GM03348 (cell line): ENCODE measurements at places on chromosomes 11 and 22.
A peak's percentile ranks its signal among the peaks of the same experiment; 100 is the strongest.

GRCh38 chr11:69443968-69444364, 37.5 kb upstream of the LINC01488 start:
- DNase-seq: peak; percentile 49

- DNase-seq: no peak
These were observed 197.0 kb downstream of the GUCY1A2 start for GRCh38 chr11:106821291-106821690.

- no peak for DNase-seq
These were observed 137.1 kb downstream of the ARHGAP42 start for GRCh38 chr11:100824041-100824809.

- no peak for DNase-seq
These were observed 11.3 kb downstream of the CHRNA10 start for GRCh38 chr11:3659595-3660515.

DNA sequence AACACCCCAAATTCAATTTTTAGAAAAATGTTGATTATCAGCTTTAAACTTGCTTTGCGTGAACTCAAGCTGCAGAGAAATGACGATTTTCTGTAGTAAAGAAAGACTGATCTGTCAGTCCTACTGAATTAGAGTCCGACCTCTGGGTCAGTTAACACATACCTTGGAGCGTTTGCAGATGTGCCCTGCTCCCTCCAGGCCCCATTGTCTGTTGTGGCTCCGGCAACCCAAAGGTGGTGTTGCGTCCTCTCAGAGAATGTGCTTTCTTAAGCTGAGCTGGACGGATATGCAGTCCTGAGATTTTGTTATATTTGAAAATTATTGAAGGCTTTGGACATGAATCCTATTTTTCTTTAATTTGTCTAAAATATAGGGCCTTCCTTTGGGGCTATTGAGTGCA, 31.5 kb upstream of the MYO18B start:
- DNase-seq: no peak

DNA sequence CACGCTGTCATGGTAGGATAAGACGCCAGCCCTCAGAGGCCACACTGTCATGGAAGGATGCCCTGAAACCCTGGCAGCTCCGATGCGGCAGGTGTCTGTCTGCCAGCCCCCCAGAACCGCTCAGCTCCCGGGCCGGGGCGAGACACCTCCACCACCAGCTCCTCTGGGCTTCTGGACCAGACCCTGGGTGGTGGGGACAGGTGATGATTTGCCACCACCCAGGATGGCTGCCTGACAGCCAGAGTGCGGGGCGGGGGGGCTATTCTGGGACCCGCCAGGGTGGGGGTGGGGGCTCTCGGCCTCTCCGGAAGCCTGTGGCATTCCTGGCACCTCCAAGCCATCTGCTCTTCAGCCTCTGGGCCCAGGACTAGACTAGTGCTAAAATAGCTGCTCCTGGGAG, 9.4 kb downstream of the PHLDA2 start:
- no peak for DNase-seq

GRCh38 chr11:1367721-1368120, 22.0 kb upstream of the BRSK2 start:
- DNase-seq: no peak

DNA sequence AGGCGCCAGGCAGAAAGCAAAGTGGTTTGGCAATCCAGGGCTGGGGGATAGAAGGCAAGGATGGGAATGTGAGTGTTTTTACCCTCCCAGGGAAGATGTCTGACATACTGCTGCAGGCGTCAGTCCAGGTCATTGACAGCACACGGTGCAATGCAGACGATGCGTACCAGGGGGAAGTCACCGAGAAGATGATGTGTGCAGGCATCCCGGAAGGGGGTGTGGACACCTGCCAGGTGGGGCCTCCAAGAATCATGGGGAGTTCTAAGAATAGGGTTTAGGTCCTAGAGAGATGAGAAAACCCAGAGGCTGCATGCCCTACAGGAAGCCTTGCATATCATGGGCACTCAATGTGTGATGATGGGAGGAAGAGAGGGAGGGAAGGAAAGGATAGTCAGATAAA, 28.3 kb upstream of the SMIM35 start:
- DNase-seq: no peak

GRCh38 chr11:113675003-113675561, 31.0 kb downstream of the TMPRSS5 start:
- peak; percentile 92 for DNase-seq

DNA sequence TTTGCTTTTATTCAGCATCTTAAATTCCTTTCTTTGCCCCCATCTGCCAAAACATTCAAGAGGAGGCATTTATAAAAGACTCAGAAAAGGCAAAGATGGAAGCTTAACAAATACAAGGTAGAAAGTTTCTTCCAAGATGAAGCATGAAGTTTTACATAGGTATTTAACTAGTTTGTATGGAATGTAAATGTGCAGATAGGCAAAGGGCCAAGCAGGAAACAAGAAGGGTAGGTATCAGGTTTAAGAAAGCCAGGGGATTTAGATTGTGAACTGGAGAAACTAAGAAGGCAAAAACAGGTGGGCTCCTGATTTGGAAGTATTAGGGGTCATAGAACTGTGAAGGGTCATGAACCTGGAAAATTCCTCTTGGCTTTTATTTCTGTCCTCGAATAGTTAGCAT, 62.6 kb downstream of the PPP2R1B start:
- DNase-seq: no peak

GRCh38 chr22:43945632-43946383, 9.4 kb upstream of the SAMM50 start:
- DNase-seq: peak; percentile 88

- DNase-seq: no peak
These were observed 234.0 kb upstream of the ZC3H12C start for GRCh38 chr11:109859045-109859724.

GRCh38 chr11:123588117-123588863, 66.1 kb downstream of the SCN3B start:
- DNase-seq: no peak

- DNase-seq: no peak
These were observed 135.9 kb downstream of the FDX1 start for GRCh38 chr11:110565357-110566336.

DNA sequence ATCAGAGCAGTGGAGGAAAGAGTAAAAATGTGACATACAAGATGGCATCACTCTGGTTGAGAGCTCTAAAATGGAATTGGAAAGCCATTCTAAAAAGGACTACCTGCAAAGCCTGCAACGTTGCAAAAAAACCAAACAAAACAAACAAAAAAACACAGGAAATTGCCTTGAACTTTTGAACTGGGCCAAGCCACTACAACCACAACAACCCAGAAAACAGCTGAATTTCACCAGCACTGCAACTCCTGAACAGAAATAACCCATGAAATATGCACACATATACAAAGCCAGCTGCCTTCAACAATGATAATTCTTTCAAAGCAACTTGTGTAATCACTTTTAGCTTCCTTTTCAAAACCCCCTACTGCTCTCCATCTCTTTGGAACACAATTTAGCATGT, 326.6 kb upstream of the LRRC4C start:
- peak; percentile 18 for DNase-seq

- no peak for DNase-seq
These were observed 348.2 kb downstream of the GUCY1A2 start for GRCh38 chr11:106670069-106670468.

GRCh38 chr11:60367009-60367408, 11.3 kb upstream of the MS4A7 start:
- no peak for DNase-seq

GRCh38 chr22:17095538-17095937, 10.7 kb downstream of the IL17RA start:
- DNase-seq: peak; percentile 12

- peak; percentile 93 for DNase-seq
These were observed at the start of gene MRGPRF for GRCh38 chr11:69013009-69013951. Gene MRGPRF, minus strand, starts transcription at chr11:69013246. Its CDS starts 3,345 bp downstream, at chr11:69009901.

DNA sequence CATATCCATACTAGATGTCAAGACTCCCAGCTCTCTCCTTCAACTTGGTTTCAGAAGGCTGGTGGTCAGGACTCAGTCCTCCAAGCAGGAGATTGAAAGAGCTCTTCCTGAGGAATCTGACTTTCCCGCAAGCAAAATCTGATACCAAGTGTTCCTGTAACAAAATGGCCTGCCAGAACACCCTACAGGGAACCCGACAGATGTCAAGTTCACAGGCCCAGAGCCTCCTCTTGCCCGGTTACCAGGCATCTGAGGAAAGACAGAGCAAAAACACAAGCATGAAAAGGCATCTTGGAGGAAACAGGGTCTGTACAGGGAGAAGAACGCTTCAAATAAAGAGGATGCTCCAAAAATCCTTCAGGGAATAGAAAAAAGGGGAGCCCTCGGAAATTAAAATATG, 8.7 kb upstream of the KCNJ5 start:
- DNase-seq: no peak

DNA sequence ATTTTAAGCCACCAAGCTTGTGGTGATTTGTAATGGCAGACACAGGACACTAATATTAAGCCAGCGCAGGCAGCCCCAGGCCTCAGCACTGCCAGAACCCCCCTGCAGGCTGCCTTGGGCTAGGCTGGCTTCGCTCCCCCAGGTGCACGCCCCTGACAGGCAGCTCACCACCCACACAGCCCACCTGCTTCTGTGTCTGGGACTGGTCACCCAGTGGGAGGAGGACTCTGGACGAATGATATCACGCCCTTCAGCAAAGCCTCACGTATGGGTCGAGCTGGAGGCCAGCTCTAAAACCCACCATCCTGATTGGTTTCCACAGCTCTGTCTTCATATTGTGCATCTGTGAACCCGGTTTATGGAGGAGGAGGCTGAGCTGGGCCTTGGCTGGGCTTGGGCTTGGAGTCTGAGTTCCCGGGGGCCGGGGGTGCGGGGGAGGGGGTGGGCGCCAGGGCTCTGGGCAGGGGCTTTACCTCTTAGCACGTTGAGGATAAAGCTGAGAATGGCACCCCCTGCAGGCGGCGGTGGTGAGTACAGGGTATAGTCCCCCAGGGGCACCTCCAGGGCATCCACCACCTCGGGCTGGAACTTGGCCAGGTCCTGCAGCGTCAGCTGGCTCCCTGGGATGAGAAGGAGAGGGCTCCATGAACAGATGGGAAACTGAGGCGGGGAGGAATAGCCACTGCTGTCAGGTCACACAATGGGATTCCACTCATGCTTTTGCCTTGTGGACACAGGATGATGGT, 13.8 kb downstream of the GGT5 start:
- DNase-seq: peak; percentile 34

- no peak for DNase-seq
These were observed 96.5 kb downstream of the CD44 start for GRCh38 chr11:35235498-35235897.

GRCh38 chr11:129698212-129698611, 117.4 kb upstream of the TMEM45B start:
- no peak for DNase-seq

DNA sequence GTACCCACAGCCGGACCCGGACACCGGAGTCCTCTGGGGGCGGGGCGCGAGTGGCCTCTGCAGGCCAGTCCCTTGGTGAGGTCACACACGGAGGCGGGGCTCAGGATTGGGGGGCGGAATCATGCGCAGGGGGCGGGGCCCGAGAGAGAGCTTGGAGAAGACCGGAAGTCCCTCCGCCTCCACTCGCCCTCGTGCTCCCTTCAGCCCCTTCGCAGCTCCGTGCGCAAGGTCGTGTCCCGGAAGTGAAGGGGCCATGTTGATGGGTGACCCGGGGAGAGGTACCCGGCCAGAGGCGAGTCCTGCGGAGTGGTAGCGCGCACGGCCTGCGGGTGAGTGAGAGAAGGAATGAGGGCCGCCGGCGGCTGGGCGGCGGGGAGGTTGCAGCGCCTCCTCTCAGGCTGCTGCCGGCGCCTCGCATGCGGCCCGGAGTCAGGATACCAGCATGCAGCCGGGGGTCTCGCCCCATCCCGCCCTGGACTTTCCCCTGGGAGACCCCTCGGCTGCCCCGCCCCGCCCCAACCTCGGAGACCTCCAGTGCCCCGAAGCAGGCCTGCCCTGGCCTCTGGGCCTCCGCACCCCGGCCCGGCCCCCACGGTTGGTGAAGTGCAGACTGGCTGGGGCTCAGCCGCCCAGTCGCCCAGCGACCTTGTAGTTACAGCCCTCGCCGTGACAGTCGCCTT, at the start of gene MIEF1:
TSS of gene MIEF1 (plus strand) at position 182 of the 680 bp plus-strand sequence. CDS start 9,005 bp downstream, outside the sequence.
- DNase-seq: peak; percentile 98

GRCh38 chr11:71504531-71504930, 22.5 kb upstream of the KRTAP5-7 start:
- DNase-seq: no peak

GRCh38 chr22:34001701-34002466, 81.6 kb upstream of the LARGE1 start:
- no peak for DNase-seq

- peak; percentile 64 for DNase-seq
These were observed 64.9 kb downstream of the ENDOD1 start for GRCh38 chr11:95154514-95154913.

GRCh38 chr11:90341986-90342385, 119.1 kb upstream of the CHORDC1 start:
- DNase-seq: no peak

GRCh38 chr11:76863196-76863777, 2.6 kb downstream of the ACER3 start:
- DNase-seq: no peak

- DNase-seq: no peak
These were observed 18.7 kb downstream of the MRGPRX4 start for GRCh38 chr11:18191376-18191775.

DNA sequence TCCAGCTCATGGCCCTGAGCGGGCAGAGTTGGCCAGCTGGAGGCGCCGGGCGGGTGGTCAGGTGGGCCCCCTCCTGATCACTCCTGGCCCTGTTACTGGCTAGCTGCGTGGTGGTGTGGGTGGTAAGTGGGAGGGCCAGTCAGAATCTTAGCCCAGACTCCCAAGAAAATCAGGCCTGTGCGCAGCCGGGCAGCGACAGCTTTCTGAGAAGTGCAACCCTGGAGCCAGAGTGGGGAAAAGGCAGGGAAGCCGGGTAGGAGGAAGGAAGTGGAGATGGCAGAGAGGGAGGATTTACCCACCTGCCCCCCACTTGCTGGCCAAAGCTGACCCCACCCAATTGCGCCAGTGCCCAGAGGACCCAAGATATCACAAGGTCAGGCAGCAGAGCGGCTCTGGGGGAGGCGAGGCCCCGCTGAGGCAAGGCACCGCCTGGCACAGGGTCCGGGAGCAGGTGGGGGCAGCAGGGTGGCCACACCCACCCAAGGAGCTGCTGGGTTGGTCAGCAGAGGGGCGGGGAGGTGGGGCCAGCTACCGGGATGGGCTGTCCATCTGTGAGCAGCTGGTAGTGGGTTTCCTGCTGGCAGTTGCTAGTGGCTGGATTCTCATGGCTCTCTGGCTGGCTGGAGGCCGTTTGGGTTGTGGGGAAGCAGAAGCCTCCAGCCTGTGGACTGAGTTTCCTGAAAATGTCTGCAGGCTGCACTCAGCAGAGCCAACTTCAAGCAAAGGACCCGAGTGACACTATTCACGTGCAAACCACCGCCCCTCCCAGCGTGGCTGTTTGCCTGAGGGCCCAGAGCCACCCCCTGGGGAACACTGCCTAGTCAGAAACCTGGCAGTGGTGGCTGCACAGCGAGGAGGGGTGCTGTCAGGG, 196.4 kb downstream of the IGLL1 start:
- no peak for DNase-seq

DNA sequence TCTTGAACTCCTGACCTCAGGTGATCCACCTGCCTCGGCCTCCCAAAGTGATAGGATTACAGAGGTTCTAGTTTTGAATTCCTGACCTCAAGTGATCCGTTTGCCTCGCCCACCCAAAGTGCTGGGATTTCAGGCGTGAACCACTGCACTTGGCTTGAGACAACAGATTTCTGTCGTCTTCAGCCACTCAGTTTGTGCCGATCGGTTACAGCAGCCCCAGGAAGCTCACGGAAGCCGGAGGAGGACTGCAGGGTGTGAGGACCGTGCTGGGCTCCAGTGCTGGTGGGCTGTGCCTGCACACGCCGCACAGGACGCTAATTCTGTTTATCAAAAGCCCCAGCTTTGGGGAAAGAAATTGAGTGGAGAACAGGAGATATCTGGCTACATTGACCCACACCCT, 82.0 kb downstream of the CELSR1 start:
- DNase-seq: no peak

GRCh38 chr11:46918083-46918787, at the start of gene LRP4:
Gene LRP4, minus strand, starts transcription at chr11:46918550. Its CDS starts 171 bp downstream, at chr11:46918379.
- DNase-seq: peak; percentile 85
